ENCODE measurements at places on chromosomes 4 and X.

GRCh38 chrX:73977542-73978169, 326.3 kb upstream of the ZCCHC13 start:
- peak overlapping the region; percentile 69 for H3K27ac ChIP-seq
- H3K36me3 ChIP-seq, result peaks cover 25% of the 10 kb centered on the region
- no peaks in the 10 kb centered on the region for H3K27me3 ChIP-seq
- peaks cover 16% of the 10 kb centered on the region for H3K4me1 ChIP-seq
- DNase-seq, result no peak

DNA sequence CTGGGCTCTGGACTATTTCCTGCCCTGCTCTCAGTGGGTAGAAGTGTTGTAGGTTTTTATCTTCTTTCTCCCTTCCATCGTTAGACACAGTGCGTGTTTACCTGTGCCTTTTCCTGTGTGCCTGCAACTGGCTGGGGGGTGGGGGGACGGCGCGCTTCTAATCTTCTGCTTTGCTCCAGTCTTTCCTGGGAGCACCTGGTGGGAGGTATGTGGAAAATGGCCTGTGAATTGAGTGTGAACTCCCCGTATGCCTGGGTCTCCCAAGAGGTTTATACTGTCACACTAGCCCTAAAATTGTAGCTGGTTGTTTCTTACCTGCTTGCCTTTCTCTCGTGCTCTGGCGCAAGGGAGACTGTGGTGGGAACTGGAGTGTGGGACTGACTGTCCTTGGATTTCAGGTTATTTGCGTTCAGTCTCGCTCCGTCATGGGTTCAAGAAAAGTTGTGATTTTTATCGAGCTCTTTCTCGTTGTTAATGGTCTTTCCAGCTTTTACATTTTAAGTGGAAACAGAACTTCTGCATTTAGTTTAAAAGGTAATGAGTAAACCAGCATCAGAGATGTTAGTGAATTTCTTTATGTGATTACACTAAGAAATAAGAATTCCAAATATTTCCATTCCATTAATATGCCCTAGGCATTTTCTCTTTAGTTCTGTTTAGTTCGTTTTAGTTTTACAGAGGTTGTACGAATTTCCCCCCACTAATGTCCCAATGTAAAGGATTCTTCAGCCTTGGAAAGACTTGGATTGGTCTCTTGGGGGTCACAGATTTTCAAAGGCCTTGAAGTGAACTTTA, 15.3 kb downstream of the MRPL1 start:
- peaks cover 14% of the 10 kb centered on the region for H3K36me3 ChIP-seq
- no peak for DNase-seq
- H3K4me3 ChIP-seq, result no peak overlapping the region
- no peaks in the 10 kb centered on the region for H3K27me3 ChIP-seq
- no peak overlapping the region for H3K27ac ChIP-seq

DNA sequence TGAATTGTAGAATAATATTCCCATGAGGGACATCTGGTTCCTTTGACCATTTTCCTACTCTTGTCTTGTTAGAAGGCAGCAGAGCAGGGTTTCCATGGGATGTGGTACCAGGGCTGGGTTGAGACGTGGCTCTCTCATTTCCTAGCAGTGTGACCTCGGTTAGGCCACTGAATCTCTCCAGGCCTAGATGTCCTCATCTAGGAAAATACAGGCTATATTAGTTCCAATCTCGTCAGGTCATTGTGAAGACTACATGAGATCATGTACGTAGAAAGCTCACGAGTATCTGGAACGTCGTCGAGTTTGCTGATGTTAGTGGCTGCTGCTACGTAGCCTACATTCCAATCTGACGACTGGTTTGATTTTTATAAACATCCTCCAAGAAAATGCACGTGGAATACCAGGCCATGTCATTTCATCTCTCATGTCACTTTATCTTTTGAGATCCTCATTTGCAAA, 278.2 kb upstream of the GATB start:
- peaks cover 7% of the 10 kb centered on the region for H3K27me3 ChIP-seq
- peaks cover under 1% of the 10 kb centered on the region for H3K4me1 ChIP-seq
- H3K4me3 ChIP-seq, result no peak overlapping the region
- no peak overlapping the region for H3K27ac ChIP-seq

- no peak overlapping the region for H3K27ac ChIP-seq
- no peak for DNase-seq
- H3K27me3 ChIP-seq, result no peaks in the 10 kb centered on the region
- no peak overlapping the region for H3K4me3 ChIP-seq
- H3K4me1 ChIP-seq, result peaks cover 20% of the 10 kb centered on the region
- no peaks in the 10 kb centered on the region for H3K36me3 ChIP-seq
Observed at GRCh38 chr4:101288365-101289145, 58.8 kb downstream of the PPP3CA start.

DNA sequence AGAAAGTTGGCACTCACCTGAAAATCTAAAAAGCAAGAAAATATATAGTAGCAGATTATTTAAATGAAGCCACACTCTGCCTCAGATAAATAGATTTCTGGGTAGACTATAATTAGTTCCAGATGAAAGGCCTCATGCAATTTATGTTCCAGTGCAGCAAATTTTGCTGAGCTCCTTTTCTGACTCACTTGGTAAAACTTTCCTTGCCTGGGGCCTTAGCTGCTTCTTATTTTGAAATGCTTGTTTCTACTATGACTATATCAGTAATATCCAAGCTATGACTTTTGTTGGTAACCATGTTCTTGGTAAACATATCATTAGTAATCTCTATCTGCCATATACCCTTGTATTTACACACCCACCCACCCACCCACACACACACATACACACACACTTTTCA, 961.8 kb downstream of the SH3BGRL start:
- H3K27me3 ChIP-seq, result no peaks in the 10 kb centered on the region
- no peaks in the 10 kb centered on the region for H3K4me1 ChIP-seq
- no peak for DNase-seq
- H3K4me3 ChIP-seq, result no peak overlapping the region
- H3K36me3 ChIP-seq, result no peaks in the 10 kb centered on the region

DNA sequence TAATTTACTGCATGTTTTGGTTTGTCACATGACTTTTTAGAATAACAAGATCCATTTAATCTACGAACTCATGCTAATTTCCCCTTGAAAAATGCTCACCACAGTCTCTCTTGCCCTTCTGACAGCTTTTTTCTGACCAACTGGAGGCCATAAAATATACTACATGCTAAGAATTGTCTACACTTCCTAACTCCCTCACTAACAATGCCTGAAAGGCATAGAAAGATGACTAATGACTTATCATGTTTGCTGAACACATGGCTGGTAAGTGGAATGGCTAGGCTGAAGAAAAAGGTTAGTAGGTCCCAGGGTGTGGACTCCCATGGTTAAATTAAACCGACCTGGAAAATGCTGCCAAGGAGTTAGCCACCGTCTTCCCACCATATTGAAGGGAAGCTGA, 309.9 kb downstream of the SPOCK3 start:
- H3K27ac ChIP-seq, result no peak overlapping the region
- no peak overlapping the region for H3K4me3 ChIP-seq

GRCh38 chr4:125104616-125105015, 210.1 kb upstream of the FAT4 start:
- H3K27ac ChIP-seq, result no peak overlapping the region
- H3K27me3 ChIP-seq, result no peaks in the 10 kb centered on the region
- H3K4me3 ChIP-seq, result no peak overlapping the region
- H3K4me1 ChIP-seq, result peaks cover 5% of the 10 kb centered on the region
- H3K36me3 ChIP-seq, result no peaks in the 10 kb centered on the region

DNA sequence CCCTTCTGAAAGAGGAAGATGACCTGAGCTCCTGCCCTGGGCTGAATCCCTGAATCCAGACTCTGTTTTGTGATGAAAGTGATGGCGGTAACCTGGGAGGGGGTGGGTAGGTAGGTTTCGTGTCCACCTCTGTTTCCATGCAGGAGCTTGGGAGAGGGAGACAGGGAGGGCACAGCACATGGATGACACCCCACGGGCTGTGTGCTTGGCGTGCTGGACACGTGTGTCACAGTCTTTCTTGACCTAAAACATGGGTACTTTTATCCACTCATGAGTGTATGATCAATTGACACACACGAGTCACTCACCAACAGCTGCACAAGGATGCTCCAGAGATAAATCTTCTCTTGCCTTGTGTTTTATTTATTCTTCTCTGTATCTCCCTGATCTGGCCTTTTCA, 111.5 kb downstream of the DHRSX start:
- no peaks in the 10 kb centered on the region for H3K4me1 ChIP-seq
- DNase-seq, result no peak
- H3K4me3 ChIP-seq, result no peak overlapping the region
- no peaks in the 10 kb centered on the region for H3K27me3 ChIP-seq
- peaks cover 29% of the 10 kb centered on the region for H3K36me3 ChIP-seq
- H3K27ac ChIP-seq, result no peak overlapping the region

- no peaks in the 10 kb centered on the region for H3K4me1 ChIP-seq
- peaks cover 32% of the 10 kb centered on the region for H3K36me3 ChIP-seq
- H3K4me3 ChIP-seq, result no peak overlapping the region
- no peak overlapping the region for H3K27ac ChIP-seq
Observed at GRCh38 chrX:150790021-150790420, 96.8 kb downstream of the MTMR1 start.

DNA sequence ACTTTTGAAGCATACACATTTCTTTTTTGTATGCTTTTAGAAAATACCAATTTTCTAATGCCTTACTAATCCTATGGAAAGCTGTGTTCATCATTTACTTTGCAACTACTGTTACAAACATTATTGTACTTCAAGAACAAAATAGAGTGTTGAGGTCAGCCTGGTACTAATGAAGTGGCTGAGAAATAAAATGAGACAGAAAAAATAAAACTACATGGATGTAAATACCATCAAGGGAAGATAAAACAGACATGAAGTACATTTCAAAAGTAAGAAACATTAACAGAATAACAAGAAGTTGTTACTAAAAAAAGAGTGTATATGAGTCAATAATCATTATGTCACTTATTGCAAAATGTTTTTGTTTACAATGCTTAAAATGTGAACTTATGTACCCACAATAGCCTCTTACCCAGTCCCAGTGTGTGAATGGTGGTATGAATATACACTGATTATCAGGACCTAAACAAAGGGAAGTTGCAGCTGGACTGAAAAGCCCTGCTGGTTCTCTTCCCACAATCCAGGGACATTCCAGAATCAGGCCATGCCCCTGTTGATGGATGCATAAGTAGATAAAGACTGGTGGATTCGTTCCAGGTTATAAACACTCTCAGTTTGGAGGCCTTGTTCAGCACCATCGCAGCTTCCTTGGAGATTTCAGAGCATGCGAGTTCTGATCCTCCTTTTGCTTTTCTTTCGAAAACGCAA, 2.4 kb upstream of the CSN3 start:
- no peak overlapping the region for H3K4me3 ChIP-seq
- DNase-seq, result no peak
- H3K36me3 ChIP-seq, result no peaks in the 10 kb centered on the region
- no peaks in the 10 kb centered on the region for H3K4me1 ChIP-seq
- H3K27me3 ChIP-seq, result no peaks in the 10 kb centered on the region
- H3K27ac ChIP-seq, result no peak overlapping the region

DNA sequence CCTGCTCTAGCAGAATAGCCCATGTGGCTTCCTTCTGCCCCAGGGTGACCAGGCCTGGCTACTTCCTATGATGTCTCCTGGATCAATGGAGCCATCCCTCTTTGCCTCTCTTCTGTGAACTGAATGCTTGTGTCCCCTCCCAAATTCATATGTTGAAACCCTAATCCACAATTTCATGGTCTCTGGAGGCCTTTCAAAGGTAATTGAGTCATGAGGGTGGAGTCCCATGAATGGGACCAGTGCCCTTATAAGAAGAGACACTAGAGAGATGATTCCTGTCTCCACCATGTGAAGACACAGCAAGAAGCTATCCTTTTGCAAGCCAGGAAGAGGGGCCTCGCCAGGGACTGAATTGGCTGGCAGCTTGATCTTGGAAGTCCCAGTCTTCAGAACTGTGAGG, 18.4 kb downstream of the CCKAR start:
- peaks cover 16% of the 10 kb centered on the region for H3K27me3 ChIP-seq
- no peaks in the 10 kb centered on the region for H3K36me3 ChIP-seq
- no peaks in the 10 kb centered on the region for H3K4me1 ChIP-seq

GRCh38 chr4:152945639-152946038, 9.5 kb downstream of the FHDC1 start:
- DNase-seq, result no peak
- peak overlapping the region; percentile 49 for H3K4me3 ChIP-seq
- H3K27me3 ChIP-seq, result peaks cover 2% of the 10 kb centered on the region
- H3K27ac ChIP-seq, result no peak overlapping the region

DNA sequence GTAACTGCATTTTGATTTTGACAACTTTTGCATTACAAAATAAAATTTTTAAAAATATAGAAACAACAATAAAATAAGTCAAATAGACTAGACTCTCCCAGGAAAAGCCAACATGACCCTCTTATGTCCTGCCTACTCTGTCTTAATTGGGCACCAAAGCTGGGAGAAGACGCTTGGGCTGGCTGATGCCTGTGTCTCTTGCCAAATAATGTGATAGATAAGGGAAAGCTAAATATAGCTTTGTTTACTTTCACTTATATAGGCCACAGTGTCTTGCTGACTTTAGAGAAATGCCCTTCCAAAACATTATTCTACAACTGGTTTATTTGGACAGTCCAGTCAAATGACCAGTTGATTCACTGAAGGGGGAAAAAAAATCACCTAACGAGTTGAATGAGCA, 54.2 kb downstream of the FMR1NB start:
- H3K36me3 ChIP-seq, result no peaks in the 10 kb centered on the region
- H3K4me3 ChIP-seq, result no peak overlapping the region
- no peaks in the 10 kb centered on the region for H3K4me1 ChIP-seq

DNA sequence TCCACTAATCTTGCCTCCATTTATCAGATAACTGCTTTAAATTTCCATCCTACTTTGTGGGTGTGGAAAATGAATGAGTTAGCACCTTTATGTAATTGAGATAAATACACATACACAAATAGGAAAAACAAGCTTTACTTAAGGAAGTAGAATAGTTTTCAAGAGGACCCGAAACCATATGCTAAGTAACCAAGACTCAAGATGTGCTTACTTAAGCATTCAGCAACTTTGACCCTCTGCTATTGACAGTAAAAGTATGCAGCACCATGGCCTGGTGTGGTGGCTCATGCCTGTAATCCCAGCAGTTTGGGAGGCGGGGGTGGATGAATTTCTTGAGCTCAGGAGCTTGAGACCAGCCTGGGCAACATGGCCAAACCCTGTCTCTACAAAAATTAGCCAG, 29.9 kb downstream of the RNF175 start:
- DNase-seq, result no peak
- no peak overlapping the region for H3K27ac ChIP-seq
- H3K4me1 ChIP-seq, result peaks cover 11% of the 10 kb centered on the region
- no peak overlapping the region for H3K4me3 ChIP-seq
- no peaks in the 10 kb centered on the region for H3K36me3 ChIP-seq
- no peaks in the 10 kb centered on the region for H3K27me3 ChIP-seq

- peaks cover 99% of the 10 kb centered on the region for H3K27me3 ChIP-seq
- DNase-seq, result peak; percentile 72
- H3K4me1 ChIP-seq, result peaks cover 15% of the 10 kb centered on the region
- peak within 1 kb of the TSS; percentile 87 for H3K4me3 ChIP-seq
Observed at GRCh38 chr4:93828332-93828994, at the start of gene ATOH1. Gene ATOH1, plus strand, starts transcription at chr4:93828753. Its CDS starts 174 bp downstream, at chr4:93828927.
